ENCODE measurements at places on chromosomes 7 and 10.

DNA sequence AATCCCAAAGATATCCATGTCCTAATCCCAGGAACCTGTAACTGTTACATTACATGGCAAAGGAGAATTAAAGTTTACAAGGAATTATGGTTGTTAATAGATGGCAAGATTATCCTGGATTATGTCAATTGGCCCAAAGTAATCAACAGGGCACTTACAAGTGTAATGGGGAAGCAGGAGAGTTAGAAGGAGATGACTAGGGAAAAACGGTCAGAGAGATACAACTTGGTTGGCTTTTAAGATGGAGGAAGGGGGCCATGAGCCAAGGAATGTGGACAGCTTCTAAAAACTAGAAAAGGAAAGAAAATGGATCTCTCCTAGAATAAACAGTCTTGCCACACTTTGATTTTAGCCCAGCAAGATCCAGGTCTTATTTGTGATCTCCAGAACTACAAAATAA is 3.3 kb downstream of the JMJD1C start:
- no peak overlapping the region for H3K27ac ChIP-seq
- H3K4me1 ChIP-seq: peaks cover 9% of the 10 kb centered on the region
- H3K36me3 ChIP-seq: peaks cover 23% of the 10 kb centered on the region
- no peak for DNase-seq
- no peaks in the 10 kb centered on the region for H3K27me3 ChIP-seq

- H3K36me3 ChIP-seq: peaks cover 4% of the 10 kb centered on the region
- DNase-seq: no peak
- H3K27me3 ChIP-seq: no peaks in the 10 kb centered on the region
- H3K4me1 ChIP-seq: peaks cover 5% of the 10 kb centered on the region
Observed at GRCh38 chr10:47046321-47047126, 135.3 kb downstream of the PTPN20 start.

- no peak overlapping the region for H3K4me3 ChIP-seq
- no peaks in the 10 kb centered on the region for H3K27me3 ChIP-seq
Observed at GRCh38 chr10:125756196-125756595, 19.4 kb downstream of the MMP21 start.

DNA sequence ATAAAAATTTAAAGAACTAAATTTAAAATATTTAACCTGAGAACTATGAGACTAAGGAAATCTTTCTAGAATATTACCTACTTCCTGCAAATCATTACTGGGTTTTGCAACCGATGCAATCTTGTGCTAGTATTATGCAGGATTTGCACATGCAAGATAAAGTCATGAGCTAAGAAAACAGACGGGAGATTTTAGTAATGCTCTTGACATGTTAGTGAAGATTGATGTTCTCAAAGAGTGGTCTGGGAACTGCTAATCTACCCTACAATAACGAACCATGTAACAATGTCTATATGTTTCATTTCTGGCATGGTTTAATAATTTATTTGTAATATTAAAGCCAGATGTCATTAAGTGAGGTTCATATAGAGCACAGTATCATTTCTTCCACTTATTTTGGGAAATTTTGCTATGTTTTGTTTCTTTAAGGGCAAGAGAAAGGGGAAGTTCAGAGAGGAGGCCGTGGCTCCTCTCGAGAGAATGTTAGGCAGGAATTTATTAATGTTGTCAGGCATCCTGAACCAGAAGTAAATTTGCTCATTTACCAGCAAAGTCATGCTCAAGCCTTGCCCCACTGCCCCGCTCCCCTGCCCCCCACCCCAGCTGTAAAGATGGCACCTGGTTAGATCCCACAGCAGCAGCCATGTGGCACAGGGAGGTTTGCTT is 22.8 kb downstream of the LRRC17 start:
- no peak overlapping the region for H3K4me3 ChIP-seq
- H3K4me1 ChIP-seq: no peaks in the 10 kb centered on the region
- no peak for DNase-seq
- H3K36me3 ChIP-seq: no peaks in the 10 kb centered on the region

DNA sequence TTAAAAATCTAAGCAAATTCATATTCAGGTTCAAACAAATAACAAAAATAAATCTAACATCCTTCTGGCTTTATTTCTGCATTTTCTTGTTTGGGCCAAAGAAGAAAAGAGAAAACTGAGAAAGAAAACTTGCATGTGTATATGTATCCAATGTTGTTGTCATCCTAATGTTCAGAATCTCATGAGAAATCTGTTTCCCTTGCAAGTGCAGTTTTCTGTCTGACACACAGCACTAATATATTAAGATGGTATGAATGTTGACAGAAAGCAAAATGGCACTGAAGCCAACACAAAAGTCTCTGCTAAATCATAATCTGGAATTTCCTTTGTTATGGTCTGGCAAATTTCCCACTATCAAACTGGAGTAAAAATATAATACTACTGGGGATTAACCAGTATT is 235.9 kb downstream of the HGF start:
- H3K36me3 ChIP-seq: no peaks in the 10 kb centered on the region
- no peaks in the 10 kb centered on the region for H3K4me1 ChIP-seq
- DNase-seq: no peak
- H3K27ac ChIP-seq: no peak overlapping the region

- peaks cover 3% of the 10 kb centered on the region for H3K36me3 ChIP-seq
- H3K27ac ChIP-seq: no peak overlapping the region
- no peak for DNase-seq
Observed at GRCh38 chr7:85412912-85413311, 226.1 kb upstream of the SEMA3D start.

DNA sequence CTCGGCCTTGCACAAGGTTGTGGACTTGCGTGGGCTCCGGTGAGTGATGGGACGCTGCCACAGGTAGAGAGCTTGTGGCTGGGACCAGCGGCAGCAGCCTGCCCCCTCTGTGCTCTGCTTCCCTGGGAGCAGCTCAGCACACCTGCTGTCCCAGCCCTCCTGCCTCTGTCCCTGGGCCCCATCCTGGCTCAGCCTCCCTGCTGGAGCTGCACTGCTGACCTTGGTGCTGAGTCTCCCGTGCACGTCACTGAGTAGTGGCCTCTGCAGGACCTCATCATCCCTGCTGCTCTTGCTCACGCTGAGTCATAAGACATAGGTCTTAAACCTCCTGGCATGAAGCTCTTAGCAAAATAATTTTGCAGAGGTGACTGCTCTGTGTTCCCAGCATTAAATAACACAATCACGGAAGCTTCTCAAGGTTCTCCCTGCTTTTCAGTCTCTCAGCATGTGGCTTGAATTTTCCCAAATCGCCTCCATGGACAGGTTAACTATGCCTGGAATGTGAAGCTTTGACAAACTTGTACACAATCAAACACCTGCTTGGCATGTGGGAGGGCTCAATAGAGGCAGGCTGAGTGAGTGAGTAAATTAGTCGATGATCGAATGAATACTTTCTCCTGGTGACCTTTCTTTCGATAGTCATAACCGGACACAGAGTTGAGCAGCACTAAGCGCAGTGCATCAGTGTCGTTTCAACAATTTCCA is 63.8 kb upstream of the NPS start:
- DNase-seq: no peak
- no peak overlapping the region for H3K27ac ChIP-seq
- no peak overlapping the region for H3K4me3 ChIP-seq
- peaks cover 45% of the 10 kb centered on the region for H3K27me3 ChIP-seq

- peaks cover 6% of the 10 kb centered on the region for H3K27me3 ChIP-seq
- peaks cover 4% of the 10 kb centered on the region for H3K4me1 ChIP-seq
- peak overlapping the region; percentile 5 for H3K4me3 ChIP-seq
- no peak overlapping the region for H3K27ac ChIP-seq
- DNase-seq: no peak
Observed at GRCh38 chr7:142636751-142637150, 112.5 kb upstream of the PRSS1 start.

- no peak overlapping the region for H3K4me3 ChIP-seq
- H3K36me3 ChIP-seq: no peaks in the 10 kb centered on the region
- peaks cover 11% of the 10 kb centered on the region for H3K4me1 ChIP-seq
- no peak overlapping the region for H3K27ac ChIP-seq
- no peak for DNase-seq
- H3K27me3 ChIP-seq: no peaks in the 10 kb centered on the region
Observed at GRCh38 chr10:85602306-85602705, 764.3 kb downstream of the GRID1 start.

DNA sequence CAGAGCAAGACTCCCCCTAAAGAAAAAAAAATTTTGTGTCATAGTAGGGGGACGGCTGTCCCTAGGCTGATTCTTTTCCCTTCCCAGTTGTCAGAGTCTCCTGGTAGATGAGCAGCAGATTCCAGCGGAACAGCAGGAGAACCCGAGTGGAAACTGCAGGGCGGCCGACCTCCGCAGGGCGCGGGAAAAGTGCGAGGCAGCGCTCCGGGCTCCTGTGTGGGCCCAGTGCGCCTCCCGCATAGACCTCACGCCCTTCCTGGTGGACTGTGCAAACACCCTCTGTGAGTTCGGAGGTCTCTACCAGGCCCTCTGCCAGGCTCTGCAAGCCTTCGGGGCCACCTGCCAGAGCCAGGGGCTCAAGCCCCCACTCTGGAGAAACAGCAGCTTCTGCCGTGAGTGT is 46.0 kb downstream of the ZAN start:
- no peak overlapping the region for H3K27ac ChIP-seq
- H3K4me3 ChIP-seq: no peak overlapping the region
- no peak for DNase-seq
- no peaks in the 10 kb centered on the region for H3K4me1 ChIP-seq
- H3K27me3 ChIP-seq: peaks cover 44% of the 10 kb centered on the region

Data from effector memory CD8-positive, alpha-beta T cell (primary cell).